T-helper 22 cell (primary cell): ENCODE measurements at places on chromosomes 1 and 21.

DNA sequence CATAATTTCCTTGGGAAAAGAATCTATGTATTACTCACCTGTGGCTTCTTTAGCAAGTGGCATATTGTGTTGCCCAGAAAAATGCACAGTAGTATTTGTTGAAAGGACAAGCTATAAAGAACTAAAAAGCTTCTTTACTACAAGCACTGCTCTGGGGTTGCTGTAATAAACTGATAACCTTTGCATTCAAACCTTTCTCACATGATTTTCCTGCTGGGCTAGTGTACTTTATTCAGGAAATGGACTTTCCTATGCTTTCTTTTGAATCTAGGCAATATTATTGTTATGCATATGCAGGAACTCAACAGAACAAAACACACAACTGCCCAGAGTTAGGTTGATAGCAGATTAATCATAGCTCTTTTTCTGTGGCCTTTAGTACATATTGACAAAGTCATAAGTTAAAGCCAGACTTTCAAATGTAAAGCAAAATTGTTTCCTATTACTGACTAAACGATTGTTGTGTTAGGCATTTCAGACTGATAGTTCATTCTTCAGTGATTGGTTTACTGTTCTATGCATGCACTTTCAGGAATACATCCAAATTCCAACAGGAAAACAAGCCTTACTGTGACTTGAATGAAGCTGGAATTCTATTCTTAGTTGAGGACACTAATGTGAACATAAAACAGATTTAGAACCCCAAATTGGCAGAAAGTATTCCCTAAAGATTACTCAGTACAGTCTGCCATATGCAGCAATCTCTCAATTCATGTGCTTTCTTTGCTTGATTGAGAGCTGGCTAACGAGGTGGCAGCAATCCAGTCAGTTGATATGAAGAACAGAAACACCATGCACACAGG, 564.3 kb upstream of the NEGR1 start:
- no peak for DNase-seq

GRCh38 chr1:51714374-51715019, 97.6 kb downstream of the OSBPL9 start:
- no peak for DNase-seq

GRCh38 chr1:6477039-6477820, 11.3 kb upstream of the TNFRSF25 start:
- DNase-seq: no peak

DNA sequence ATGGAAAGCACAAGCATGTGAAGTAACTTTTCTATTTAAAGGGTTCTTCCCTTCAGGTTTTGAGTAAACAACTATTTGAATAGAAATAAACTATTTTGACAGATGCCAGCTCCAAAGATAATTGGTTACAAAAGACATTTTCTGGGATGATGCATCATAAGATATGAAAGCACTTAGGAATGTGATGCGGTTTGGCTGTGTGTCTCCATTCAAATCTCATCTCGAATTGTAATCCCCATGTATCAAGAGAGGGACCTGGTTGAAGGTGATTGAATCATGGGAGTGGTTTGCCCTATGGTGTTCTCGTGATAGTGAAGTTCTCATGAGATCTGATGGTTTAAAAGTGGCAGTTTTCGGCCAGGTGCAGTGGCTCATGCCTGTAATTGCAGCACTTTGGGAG, 6.4 kb downstream of the DISP1 start:
- no peak for DNase-seq

- DNase-seq: no peak
These were observed 3.4 kb upstream of the SLC25A34 start for GRCh38 chr1:15732686-15733081.

- no peak for DNase-seq
These were observed 284.3 kb upstream of the NR5A2 start for GRCh38 chr1:199743227-199743626.

- no peak for DNase-seq
These were observed 18.2 kb upstream of the RC3H1 start for GRCh38 chr1:174040387-174040786.

DNA sequence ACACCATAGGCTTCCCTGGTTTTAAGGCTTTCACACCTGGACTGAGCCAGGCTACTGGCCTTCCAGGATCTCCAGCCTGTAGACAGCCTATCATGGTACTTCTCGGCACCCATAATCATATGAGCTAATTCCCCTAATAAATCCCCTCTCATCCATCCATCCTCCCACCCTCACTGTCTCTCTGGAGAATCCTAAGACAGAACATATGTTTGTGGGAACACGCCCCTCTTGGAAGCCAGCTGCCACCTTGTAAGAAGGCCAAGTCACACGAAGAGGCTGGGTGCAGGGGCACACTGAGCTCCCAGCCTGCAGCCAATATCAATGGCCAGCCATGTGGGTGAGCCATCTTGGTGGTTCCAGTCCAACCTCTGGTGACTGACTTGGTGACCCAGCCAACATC, 7.4 kb downstream of the CLCC1 start:
- DNase-seq: no peak

DNA sequence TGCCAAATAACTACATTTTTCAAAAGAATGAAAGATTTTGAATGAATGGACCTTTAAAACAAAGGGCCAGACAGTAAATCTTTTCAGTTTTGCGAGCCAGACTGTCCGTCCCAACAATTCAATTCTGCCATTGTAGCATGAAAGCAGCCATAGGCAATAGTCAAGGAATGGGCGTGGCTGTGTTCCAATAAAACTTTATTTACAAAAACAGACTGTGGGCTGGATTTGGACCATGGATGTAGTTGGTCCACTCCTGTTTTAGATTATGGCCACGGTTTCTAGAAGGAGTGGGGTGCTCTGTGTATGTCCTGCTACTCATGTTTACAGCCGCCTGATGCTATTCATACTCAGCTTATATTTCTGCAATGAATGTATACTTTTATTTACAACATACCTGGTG, 474.7 kb downstream of the CAMTA1 start:
- DNase-seq: no peak

- DNase-seq: no peak
These were observed 41.1 kb downstream of the TNFSF18 start for GRCh38 chr1:173009597-173009996.

DNA sequence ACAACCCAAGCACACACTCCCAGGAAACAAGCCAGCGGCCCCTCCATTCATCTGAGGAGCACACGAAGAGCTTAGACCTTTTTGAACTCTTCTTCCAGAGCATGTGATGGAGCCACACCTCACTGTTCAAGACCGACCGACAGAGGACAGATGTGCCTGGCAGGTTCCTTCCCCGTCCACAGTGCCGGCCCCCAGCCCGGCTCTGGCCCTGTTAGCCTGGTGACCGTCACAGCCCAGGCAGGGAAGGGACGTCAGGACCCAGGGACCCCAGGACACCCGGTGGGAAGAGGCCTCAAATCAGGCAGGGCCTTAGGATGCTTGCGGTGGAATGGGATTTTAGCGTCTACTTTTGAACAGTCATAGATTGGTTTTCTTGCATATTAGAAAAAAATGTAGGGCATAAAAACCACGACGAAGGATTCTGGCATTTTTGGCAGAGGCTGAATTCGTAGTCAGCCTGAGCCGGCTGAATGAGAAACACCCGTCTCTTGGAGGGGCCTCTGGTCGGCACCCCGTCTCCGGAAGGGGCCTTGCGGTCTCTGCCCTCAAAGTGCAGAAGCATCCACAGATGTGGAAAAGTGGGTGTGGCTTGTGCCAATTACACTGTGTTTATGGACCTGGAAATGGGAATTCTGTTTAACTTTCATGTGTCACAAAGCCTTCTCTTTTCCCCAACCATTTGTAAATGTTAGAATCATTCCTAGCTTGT, 79.3 kb downstream of the SIK1 start:
- DNase-seq: no peak

GRCh38 chr1:205950280-205950679, 7.0 kb upstream of the SLC26A9 start:
- DNase-seq: no peak

DNA sequence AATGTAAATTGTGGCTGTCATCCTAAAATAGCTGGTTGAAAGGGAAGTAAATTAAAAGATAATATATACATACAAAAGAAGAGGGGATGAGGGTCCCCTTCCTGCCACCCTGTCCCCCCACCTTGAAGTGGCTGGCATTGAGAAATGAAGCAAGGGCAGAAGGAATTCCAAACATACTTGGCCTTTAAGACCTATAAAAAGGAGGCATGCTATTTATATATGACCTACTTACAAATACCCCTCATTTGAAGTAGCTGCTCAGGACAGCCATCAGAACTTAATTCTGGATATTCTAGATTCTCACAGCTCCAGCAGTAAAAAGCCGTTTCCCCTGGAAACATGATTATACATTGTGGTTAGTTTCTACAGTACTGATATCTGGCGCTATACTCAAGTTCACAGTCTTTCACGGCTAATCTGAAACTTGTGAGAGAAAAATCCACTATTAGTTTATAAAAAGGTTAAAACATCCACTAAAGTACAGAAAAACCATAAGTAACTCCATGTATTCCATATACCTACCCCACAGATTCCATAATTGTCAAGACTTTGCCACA, 9.6 kb upstream of the MAP10 start:
- no peak for DNase-seq
